Left lobe of liver (tissue), 2 donors: ENCODE measurements at places on chromosomes 6 and 20. TPM values are rescaled to one million over a fixed set of nuclear protein-coding genes. Genes with fewer than 3 reads are reported as not detected.

SCRT2 gene
- total RNA-seq = not detected

RAET1L gene
- not detected for total RNA-seq

SYNCRIP gene
- total RNA-seq = 31.0 TPM

VGLL2 gene
- total RNA-seq = not detected

PRRT1 gene
- 0.38 TPM for total RNA-seq

NMBR gene
- total RNA-seq = not detected

OR12D3 gene
- not detected for total RNA-seq

TUBB2B gene
- total RNA-seq = 2.1 TPM

RRBP1 gene
- 191 TPM for total RNA-seq

ZBTB2 gene
- total RNA-seq = 2.7 TPM

HLA-DRB1 gene
- 15.3 TPM for total RNA-seq
